Activated CD4-positive, alpha-beta T cell treated with anti-CD3 and anti-CD28 coated beads for 36 hours (primary cell): ENCODE measurements at places on chromosomes 5 and 9. TPM values are rescaled to one million over a fixed set of nuclear protein-coding genes. Genes with fewer than 3 reads are reported as not detected.

DNA sequence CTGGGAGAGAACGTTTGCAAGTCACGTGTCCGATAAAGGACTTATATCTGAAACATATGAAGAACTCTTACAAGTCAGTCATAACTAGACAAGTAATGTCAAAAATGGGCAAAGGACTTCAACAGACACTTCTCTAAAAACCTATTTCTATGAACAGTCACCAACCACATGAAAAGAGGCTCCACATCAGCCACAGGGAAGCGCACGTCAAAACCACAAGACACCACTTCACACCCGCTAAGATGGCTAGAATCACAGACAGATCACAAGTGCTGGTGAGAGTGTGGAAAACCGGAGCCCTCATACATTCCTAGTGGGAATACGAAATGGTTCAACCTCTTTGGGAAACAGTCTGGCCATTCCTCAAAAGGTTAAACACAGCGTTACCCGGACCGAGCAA, 11.5 kb upstream of the CARD9 start:
- H3K4me1 ChIP-seq = peaks cover 18% of the 10 kb centered on the region
- H3K36me3 ChIP-seq = peaks cover 59% of the 10 kb centered on the region
- peak; percentile 68 for DNase-seq
- H3K4me3 ChIP-seq = no peak overlapping the region

DNA sequence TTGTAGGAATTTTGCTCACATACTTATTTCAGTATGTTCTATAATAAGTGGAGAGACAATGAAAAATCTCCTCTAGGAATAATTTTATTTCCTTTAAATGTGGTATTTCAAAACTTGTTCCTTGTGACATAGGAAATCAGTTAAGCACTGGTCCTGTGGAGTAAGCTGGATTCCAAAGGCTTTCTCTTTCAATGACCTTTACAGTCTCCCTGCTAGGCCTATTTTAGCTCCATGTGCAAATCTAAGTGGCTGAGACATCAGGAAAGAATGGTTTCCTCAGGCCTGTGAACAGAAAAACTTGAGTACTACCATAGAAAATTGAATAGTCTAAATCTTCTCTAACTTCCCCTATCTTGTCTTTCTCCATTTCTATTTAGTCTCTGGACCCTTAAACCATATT, 514.2 kb upstream of the TLE4 start:
- DNase-seq = no peak
- H3K4me1 ChIP-seq = no peaks in the 10 kb centered on the region
- no peak overlapping the region for H3K4me3 ChIP-seq
- no peaks in the 10 kb centered on the region for H3K36me3 ChIP-seq

DNA sequence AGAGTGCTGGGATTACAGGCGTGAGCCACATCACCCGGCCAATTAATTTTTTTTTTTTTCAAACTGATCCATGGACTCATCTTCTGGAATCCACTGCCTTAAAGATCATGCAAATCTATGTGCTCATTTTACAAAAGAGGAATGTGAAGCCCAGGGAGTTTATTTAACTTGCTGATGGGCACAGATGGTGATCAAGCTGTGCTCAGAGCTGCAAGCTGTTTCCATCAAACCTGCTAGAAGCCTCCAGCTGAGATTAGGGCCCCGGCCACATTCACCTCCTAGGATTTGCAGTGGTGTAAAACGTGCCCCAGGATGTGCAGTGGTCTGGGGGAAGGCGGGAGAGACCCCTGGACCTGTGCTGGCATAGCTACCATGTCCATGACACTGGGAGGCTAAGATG, 56.1 kb upstream of the TUT7 start:
- no peak overlapping the region for H3K4me3 ChIP-seq
- no peaks in the 10 kb centered on the region for H3K36me3 ChIP-seq
- H3K27ac ChIP-seq = no peak overlapping the region
- H3K27me3 ChIP-seq = peaks cover 19% of the 10 kb centered on the region
- H3K4me1 ChIP-seq = peaks cover 30% of the 10 kb centered on the region

Gene PDCD1LG2
- total RNA-seq = 0.43 TPM

Gene RGS7BP
- not detected for total RNA-seq
